NCI-H748 treated with DMSO at 0.1 percent for 48 hours (cell line): ENCODE measurements at places on chromosomes 4 and X.

GRCh38 chr4:129077326-129077725 is 16.0 kb downstream of the SCLT1 start:
- no peak for DNase-seq

DNA sequence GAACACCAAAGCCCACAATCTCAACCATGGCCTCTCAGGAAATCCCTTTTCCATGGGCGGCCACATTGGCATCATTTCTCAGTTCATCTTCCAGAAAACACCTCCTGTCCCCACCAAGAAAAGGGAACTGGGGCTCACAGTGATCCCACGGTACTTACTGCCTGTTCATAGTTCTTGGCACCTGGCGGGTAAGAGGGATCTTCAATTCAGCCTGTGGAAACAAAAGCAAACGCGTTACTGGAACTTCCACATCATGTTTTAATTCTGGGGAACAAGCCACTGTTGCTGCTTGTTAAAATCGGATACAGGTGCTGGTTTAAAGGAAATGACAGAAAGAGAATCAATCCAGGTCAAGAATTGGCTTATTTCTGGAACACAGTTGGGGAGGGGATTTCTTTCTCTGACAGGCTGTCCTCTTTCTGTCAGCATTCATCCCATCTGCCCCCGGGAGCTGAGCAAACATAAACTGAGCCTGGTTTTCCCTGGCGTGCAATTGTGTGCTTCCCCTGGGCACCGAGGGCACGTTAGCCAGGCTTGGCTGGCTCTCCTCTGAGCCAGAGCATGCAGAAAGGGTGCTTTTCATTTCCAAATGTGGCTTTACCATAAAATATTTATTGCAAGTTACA is 16.8 kb downstream of the CLNK start:
- DNase-seq = no peak

DNA sequence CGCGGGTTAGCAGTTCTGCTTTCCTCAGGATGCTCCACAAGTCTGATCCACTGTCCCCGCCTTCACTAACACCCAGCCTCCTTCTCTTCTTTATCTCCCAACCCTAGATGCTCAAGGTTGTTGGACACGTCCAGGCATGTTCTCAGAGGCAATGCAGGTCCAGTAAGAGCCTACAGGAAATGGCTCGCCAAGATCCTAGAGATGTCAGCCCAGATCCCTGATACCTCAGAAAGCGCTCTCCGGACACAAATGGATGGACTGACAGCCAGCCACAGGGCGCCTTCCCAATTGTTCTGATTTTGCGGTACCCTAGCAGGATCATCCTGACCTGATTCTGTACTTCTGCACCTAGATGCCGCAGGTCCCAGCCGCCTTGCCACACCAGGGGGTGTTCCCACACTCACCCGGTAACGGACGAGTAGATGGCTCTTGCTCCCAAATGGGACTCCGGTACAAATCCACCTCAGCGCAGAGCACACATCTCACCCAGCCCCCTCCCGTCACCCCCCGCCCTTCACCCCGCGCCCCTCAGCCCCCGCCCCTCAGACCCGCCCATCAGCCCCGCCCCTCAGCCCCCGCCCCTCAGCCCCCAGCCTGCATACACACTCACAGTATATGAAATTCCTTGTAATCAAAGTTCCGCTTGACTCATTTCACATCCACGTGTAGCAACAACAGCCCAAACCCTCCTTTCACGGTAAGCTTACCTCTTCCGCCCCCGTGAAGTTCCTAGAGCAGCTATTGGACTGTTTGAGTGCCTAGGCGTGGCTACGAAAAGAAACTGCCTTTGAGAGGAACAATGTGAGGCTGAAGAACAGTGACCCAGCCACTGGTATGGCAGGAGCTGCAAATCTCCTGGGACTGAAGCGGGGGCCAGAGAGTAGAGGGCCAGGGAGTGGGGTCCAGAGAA is at the start of gene EDA2R:
Gene EDA2R (minus strand): TSS at position 488 of the 910 bp plus-strand sequence. CDS start 23,058 bp downstream, outside the sequence.
- no peak for DNase-seq

DNA sequence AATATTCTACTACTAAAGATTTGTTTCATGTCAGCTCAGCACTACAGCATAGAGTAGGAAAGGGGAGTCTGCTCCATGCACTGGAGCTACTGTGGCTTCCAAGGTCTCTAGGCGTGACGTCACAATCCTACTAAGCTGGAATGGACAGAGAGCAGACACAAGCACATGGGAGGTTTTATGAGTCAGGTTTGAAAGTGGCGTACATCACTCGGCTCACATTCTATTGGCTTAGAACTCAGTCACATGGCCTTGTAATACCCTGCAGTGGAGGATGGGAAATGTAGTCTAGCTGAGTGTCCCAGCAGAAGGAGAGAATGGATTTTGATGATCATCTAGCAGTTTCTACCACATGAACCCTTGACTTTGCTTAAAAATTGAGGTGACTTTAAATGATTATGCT is 624.8 kb upstream of the ATOH1 start:
- DNase-seq = no peak

DNA sequence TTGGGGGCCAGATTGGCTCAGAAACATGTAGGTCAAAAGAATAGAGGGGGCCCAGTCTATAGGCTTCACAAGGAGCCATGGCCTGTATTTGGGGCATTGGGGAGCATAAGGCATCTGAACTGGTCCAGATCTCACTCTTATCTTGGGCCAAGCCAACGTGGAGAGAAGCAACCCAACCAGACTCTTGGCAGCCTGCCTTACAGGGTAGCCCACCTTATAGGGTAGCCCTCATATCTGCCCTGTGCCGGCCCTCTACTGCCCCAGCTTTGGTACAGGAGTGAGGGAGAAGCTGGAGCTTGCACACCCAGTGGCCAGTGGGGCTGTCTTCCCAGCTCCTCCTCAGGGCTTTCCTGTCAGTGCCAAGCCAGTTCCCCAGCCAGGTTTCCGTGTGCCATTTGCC is 142.2 kb downstream of the AMMECR1 start:
- no peak for DNase-seq

DNA sequence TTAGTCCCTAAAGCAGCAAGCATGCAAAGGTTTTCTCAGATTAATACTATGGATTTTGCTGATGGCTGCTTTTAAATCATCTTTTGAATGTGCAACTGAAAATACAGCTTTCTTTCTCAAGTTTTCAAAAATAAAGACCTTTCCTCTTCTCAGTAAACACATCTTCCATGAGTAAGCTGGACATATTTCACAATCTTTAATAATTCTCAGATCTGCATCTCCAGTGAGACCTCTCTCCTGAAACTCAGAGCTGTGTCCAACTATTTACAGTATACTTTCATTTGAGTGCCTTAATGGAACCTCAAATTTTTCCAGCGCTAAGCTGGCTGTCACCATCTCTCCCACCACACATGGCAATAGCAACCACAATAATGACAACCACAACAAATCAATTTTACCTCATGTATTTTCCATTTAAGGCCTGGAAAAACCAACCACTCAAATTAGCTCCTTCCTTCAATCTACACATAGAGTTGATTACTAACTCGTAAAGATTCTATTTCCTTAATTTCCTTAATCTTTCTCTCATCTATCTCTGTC is 192.4 kb upstream of the RPL34 start:
- no peak for DNase-seq

DNA sequence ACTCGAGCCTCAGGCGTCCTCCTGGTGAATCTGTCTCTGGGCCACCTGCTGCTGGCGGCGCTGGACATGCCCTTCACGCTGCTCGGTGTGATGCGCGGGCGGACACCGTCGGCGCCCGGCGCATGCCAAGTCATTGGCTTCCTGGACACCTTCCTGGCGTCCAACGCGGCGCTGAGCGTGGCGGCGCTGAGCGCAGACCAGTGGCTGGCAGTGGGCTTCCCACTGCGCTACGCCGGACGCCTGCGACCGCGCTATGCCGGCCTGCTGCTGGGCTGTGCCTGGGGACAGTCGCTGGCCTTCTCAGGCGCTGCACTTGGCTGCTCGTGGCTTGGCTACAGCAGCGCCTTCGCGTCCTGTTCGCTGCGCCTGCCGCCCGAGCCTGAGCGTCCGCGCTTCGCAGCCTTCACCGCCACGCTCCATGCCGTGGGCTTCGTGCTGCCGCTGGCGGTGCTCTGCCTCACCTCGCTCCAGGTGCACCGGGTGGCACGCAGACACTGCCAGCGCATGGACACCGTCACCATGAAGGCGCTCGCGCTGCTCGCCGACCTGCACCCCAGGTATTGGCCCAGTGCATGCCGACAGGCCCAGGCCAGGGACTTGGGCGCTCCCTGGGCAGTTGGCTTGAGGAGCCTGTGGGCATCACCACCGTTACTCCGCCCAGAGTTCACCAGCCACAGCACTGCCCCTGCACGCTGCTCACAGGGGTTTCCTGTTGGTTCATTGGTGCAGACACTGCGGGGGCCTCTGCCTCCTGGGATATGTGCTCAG is 1.1 kb downstream of the GPR78 start:
- no peak for DNase-seq

GRCh38 chrX:9906919-9907318 is 60.2 kb upstream of the CLDN34 start:
- no peak for DNase-seq

- DNase-seq = no peak
These were observed 43.0 kb upstream of the CDKN2AIP start for GRCh38 chr4:183401473-183401872.

DNA sequence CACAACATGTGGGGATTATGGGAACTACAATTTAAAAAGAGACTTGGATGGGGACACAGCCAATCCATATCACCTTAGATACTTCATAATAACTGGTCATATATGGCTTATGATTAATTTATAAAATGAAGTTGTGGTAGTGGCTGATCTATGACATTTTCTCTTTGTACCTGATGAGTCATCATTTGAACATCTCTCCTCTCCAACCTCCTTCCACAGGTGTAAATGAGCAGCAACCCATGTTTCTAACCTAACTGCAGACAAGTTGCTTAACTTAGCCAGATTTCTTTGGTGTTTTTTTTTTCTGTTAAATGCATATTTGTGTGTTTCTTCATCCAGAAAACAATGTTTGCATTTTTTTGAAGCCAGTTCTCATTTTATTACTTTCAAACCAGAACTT is 42.6 kb downstream of the SPANXA2 start:
- no peak for DNase-seq
